Foreskin fibroblast (primary cell): ENCODE measurements at places on chromosomes 5 and 9.

GRCh38 chr5:165560648-165561047 is 2055.2 kb downstream of the MAT2B start:
- DNase-seq = no peak

- no peak for DNase-seq
These were observed 668.1 kb upstream of the WWC1 start for GRCh38 chr5:167623354-167623753.

DNA sequence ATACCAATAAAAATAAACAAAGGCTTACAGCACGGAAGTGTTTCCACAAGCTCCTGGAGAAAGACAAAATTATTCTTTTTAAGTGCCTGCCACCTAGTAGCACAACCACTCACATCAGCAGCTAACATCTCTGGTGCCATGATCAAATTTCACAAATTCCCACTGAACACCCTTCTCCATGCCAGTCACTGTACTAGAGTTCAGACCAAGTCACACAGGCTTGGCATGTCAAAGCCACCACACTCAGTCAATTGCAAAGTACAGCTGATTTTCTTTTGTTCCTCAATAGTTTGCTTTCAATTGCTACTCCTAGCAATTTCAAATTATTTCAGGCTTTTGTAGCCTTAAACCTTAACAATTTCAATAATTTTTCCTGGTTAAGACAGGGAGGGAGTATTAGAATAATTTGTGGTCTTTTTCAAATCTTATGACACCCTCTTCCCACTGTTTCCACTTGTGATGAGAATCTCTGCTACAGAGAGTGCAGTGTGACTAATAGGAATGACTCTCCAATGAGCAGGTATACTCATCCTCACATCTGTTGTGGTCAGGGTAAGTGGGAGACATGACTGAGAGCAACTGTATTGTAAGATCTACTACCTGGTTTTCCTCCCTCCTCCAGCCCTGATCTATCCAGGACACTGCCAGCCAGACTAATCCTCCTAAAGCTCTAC is 46.2 kb downstream of the RNF145 start:
- DNase-seq = peak; percentile 51

DNA sequence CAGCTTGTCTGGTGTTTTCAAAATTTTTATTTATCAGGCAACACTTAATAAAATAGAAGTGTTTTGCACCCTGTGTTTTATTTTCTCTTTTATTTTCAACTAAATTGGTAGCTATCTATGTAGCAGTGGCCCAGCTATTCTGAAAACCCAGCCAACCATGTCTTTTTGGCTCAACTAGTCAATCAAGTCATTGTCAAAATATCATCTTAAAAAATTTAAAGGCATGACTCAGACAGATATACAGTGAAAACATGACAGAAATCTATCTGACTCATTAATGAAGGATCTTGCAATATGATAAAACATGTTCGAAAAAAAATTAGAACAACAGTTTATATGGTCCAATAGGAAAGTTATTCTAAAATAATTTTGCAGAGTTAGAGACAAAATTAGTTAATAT is 75.1 kb downstream of the HSD17B4 start:
- peak; percentile 14 for DNase-seq

- DNase-seq = peak; percentile 39
These were observed at the start of gene UNC5A for GRCh38 chr5:176810081-176810597. UNC5A (plus strand) TSS chr5:176810559; CDS start chr5:176810751, 192 bp downstream.

- peak; percentile 68 for DNase-seq
These were observed 7.7 kb downstream of the FGFR4 start for GRCh38 chr5:177094224-177095087.

DNA sequence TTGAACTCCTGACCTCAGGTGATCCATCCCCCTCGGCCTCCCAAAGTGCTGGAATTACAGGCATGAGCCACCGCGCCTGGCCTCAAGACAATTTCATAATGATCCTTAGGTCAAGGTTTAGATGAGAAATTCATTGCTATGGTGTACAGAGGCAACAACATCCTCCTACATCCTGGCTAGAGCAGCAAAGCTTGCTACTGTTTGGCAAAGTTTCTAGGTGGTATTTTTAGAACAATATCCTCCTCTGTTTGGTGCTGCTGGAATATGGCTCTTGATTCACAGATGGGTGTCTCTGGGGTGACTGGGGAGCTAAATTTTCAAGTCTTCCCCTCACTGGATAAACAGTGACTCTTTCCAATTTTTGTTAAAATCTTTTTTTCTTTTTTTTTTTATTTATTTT is 30.6 kb downstream of the CRHBP start:
- no peak for DNase-seq

- DNase-seq = no peak
These were observed 143.4 kb downstream of the PALM2AKAP2 start for GRCh38 chr9:109923471-109923760.

GRCh38 chr9:90801241-90801972 is at the start of gene SYK:
SYK (plus strand) TSS chr9:90801819; CDS start chr9:90843899, 42,080 bp downstream.
- DNase-seq = no peak

DNA sequence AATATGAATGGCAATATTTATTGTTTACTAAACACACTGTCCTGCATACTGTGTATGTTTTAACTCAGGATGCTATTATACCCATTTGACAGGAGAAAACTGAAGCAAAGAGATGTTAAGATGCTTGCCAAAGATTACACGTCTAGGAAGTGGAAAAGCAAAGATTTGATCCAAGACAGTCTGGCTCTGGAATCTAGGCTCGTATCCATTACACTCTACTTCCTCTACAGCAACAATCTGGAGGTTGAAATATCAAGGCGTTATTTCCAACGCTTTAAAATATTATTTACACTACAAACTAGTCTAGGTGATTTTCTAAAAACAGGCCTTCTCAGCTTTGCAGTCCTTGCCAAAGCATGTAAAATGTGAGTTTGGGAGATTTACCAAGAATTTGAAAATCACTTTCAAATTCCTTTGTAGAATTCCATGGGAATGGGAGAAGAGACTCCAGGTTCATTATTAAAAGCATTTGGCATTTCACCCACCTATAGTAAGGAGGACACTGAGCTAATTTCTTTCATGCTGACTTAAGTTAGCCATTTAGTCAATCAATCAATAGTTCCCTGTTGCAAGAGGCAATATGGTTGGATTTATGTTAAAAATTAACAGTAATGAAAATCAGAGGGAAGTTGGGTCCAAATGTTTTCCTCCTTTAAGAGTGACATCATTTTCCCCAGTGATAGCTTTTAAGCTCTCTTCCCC is 356.3 kb upstream of the SMARCA2 start:
- no peak for DNase-seq

DNA sequence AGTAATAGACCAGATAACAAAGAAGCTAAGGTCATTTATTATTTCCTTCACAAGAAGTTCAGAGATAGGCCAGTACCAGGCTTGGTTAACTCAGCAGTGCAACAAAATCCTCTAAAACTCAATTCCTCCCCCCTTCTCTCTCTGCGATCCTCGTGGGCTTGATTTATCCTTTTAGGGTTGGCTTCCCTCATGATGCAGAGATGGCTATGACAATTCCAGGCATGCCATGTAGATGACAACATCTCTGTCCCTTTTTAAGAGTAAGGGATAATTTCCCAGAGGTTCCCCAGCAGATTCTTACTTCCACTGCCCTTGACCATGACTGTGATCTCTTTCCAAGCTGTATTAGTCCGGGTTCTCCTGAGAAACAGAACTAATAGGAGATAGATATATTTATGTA is 28.7 kb upstream of the DAP start:
- peak; percentile 15 for DNase-seq

- DNase-seq = no peak
These were observed 38.0 kb downstream of the RCL1 start for GRCh38 chr9:4830699-4831098.

DNA sequence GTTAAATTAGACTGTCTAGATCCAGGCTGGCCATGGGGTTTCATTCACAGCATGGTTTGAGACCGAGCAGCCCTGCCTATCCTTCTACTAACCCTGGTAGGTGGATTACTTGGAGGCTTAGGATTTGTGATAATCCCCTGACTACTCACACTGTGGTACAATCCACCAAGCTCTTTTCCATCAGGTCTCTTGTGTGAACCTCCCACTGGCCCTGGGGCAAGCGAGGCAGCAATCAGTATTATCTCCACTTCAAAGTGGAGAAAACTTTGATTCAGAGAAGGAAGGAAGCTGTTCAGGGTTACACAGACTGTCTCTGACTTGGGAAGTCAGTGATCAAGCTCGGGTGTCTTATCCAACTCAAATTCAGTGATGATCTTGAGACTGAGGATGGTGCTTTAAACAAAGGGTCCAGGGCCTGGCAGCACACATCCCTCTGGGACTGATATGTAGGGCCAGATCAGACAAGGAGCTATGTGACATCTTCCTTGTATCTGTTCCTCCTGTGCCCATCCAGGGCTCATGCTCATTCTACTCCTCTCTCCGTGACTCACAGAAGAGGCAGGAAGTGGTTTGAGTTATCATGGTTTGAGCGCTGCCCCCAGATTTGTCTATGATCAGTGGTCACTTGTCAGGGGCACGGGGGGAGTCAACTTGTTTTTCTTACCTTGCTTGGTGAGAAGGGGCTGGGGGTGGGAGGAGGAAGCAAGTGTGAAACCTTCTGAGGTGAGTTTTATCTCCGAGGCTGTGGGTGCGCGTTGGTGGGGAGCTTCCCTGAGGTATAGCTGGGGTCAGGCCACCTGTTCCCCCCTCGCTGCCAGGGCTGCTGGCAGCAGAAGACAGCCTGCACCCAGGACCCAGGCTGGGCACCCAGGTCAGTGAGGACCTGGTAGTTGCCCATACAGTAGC is 48.6 kb downstream of the RGS3 start:
- DNase-seq = no peak

GRCh38 chr9:127714951-127715469 is 453 bp downstream of the PTRH1 start:
- DNase-seq = peak; percentile 47

DNA sequence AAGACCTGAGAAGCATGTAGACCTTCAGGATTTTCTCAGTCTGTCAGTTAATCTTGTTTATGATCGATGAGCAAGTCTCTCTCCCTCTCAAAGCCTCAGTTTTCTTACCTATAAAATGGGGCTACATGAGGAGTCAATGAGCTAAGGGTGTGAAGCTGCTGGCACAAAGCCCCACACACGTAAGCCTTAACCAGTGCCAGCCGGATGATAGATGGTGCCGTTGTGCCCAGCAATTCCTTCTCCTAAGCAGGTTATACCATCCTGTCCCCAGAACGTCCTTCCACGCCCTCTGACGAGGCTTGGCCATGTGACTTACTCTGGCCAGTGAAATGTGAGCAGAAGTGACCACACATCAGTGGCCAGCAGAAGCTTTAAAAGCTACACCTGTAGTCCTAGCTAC is 179.0 kb downstream of the C9orf50 start:
- no peak for DNase-seq

DNA sequence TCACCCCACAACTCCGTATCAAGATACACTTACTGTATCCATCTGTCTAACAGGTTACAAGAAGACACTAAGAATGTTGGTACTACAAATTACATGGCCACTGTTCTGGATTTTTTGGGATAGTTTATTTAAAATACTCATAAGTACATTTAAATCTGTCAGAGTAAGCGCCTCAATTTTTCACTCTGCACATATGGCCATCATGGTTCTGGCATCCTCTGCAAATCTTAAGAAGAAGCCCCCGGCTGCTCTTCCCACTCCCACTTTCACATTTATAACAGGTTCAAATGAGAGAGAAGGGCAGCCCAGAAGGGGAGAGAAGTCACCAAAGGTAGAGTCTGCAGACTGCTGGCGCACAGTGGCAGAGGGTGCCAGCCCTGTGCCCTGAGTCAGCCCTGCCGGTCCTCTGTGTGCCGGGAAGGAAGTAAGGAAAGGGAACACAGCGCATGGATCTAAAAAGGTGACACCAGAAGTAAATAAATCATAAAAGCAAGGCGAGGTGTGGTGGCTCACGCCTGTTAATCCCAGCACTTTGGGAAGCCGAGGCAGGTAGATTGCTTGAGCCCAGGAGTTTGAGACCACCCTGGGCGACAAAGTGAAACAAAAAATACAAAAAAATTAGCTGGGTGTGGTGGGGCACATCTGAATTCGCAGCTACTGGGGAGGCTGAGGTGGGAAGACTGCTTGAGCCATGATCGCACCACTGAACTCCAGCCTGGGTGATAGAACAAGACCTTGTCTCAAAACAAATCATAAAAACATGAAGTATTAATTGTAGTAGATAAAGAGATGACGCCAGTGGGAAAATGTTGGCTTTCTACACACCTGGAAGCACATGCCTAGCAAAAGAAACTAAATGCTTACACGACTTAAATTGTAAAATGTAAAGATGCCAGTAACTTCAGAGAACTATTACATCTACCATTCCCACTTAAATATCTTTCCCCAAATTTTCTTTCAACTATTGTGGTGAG is 30.0 kb downstream of the RNF130 start:
- no peak for DNase-seq

DNA sequence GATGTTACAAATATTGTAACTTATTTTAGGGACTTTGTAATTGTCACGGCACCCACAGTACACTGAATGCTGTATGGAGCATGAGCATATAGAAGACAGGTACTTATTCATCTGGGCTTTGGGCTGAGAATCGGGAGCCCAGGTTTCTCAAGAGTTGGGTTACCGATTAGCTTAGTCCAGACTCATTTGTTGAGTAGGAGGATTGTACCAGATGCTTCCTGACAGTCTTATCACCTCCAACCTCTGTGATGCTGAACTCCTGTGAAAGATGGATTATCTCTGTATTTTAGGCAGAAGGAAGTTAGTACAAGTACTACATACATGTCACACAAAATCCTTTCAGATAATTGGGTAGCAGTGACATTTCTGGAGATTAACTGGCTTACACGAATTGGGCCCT is 79.2 kb downstream of the SV2C start:
- DNase-seq = no peak

- DNase-seq = peak; percentile 3
These were observed 361.3 kb upstream of the PTGER4 start for GRCh38 chr5:40318395-40318794.

- DNase-seq = no peak
These were observed 16.1 kb upstream of the MXD3 start for GRCh38 chr5:177327539-177328522.

GRCh38 chr9:28503573-28503972 is 930.3 kb upstream of the C9orf72 start:
- DNase-seq = peak; percentile 3

DNA sequence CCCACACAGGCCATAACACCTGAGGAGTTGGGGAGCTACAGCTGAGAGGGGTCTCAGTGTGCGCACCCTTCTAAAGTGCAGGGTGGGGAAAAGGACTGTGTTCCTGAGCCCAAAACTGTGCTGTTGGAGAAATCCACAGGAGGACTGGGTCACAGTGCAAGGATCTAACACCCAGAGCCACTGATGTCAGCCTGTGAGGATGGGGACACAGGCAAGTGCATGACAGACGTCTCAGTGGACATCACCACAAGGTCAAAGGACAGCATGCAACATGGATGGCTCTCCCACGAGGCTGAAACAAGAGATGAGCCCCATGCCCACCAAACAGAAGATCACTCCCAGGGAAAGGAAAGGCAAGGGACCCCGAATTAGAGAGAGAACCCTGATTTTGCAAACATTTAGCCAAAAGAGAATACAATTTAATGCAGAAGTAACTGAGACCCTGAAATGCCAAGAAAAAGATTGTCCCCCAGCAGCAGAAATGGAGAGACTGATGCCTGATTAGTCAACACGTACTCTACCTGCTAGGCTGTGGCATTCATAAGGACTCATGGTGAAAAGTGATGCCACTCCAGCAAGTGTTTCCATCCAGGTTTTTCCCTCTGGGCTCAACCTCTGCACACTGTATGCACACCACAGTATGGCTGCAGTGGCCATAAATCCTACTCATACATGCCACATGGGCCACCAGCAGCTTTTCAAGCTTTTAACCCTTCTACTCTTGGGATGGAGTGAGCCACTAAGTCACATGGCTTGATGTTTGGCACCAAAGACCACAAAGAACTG is 14.2 kb downstream of the KLF9 start:
- no peak for DNase-seq

- no peak for DNase-seq
These were observed 210.1 kb upstream of the TBCA start for GRCh38 chr5:77986261-77986660.

- no peak for DNase-seq
These were observed 76.6 kb downstream of the PPIC start for GRCh38 chr5:122959740-122960445.
